Breast epithelium (tissue), 4 donors: ENCODE measurements at places on chromosomes 6 and 20. TPM values are rescaled to one million over a fixed set of nuclear protein-coding genes. Genes with fewer than 3 reads are reported as not detected.

DNA sequence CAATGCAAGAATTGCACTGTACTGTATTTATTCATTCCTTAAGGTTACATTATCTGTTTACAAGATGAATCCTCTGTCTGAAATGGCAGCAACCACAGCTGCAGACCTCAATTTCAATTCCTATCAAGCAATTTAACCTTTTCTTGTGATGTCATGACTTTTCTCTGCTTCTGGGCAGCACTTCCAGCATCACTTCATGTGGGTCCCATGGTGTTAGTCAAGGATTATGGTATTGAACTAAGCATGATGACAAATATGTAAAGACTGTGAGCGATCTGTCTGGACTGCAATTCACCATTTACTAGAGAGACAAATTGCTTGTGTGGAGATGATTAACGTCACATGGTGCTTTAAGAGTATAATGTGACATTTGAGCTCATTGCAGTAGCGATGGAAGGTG, 90.5 kb upstream of the CCN2 start:
- no peak for DNase-seq

DNA sequence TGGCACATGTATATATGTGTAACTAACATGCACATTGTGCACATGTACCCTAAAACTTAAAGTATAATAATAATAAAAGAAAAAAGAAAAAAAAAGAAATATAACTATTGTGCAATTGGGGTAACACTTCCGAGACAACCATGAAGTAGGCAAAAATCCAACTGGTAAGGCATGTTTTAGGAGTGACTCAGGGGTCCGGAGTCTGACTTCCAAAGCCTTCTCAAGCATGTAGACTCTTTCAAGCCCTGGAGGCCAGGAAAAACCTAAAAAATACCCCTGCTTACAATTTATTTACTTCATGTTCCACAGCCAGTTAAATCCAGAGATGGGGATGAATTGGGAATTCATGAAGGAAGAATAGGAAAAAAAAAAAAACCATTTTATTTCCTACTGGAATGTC, 161.3 kb upstream of the PHACTR1 start:
- DNase-seq = no peak

- no peak for DNase-seq
These were observed 59.8 kb downstream of the SHPRH start for GRCh38 chr6:145904391-145904790.

DNA sequence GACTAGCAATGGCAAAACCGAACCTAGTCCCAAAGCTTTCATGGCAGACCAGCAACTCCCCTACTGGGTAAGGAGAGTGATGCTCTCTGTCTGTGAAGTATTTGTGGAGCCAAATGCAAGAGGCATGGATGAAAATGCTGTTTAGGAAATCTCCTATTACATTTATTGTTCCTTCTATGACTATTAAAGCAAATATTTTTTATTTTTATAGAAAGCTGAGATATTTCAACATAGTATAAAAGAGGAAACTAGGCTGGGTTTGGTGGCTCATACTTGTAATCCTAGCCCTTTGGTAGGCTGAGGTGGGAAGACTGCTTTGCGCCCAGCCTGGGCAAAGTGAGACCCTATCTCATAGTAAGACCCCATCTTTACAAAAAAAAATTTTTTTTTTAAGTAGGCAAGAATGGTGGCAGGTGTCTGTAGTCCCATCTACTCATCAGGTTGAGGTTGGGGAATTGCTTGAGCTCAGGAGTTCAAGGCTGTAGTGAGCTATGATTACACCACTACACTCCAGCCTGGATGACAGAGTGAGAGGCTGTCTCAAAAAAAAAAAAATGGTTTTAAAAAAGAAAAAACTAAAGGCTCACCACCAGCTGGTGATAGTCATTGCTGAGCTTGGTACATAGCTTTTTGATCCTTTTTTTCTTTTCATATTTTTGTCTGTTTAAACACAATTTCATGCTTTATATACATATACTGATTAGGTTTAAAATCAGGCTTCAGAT, 11.3 kb downstream of the KDM1B start:
- DNase-seq = no peak

GRCh38 chr20:38658879-38659596, 57.4 kb downstream of the ARHGAP40 start:
- DNase-seq = no peak

DNA sequence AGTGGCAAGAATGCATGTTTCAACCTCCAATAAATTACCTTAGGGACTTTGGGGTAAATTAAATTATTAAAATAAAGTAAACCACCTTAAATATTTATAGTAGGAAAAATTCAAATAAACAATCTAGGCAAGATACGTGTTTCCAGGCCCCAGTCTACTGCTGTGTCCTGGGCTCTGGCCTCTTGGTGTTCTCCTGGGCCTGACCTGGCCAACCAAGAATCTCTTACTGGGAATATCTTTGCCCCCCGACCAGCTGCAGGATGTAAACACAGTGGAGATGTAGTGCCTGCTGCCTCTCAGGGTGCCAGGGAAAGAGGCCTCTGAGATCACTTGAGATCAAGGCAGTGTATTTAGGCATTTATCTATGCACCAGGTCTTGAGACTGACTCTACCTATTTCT, 11.7 kb upstream of the DSN1 start:
- DNase-seq = no peak

GRCh38 chr20:3407771-3408637, 535 bp upstream of the DNAAF9 start:
- peak; percentile 70 for DNase-seq

- DNase-seq = no peak
These were observed 78.2 kb upstream of the CST7 start for GRCh38 chr20:24870881-24871280.

DNA sequence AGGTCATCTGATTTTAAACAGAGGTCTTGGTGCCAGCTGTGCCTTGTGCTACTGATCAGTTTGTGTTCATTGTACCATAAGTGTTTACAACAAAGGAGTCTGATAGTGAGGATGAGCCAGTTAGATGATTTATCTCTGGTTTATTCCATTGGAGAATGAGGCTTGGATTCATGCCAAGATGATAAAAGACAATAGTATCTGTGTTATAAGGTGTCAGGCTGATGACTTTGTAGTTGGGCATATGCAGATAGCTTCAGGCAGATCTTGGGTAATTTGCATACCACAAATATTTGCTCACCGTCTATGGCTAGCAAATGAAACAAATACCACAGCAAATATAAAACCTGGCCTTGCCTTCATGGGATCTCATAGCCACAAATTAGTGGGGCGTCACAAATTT, 43.3 kb upstream of the PHACTR2 start:
- no peak for DNase-seq

DNA sequence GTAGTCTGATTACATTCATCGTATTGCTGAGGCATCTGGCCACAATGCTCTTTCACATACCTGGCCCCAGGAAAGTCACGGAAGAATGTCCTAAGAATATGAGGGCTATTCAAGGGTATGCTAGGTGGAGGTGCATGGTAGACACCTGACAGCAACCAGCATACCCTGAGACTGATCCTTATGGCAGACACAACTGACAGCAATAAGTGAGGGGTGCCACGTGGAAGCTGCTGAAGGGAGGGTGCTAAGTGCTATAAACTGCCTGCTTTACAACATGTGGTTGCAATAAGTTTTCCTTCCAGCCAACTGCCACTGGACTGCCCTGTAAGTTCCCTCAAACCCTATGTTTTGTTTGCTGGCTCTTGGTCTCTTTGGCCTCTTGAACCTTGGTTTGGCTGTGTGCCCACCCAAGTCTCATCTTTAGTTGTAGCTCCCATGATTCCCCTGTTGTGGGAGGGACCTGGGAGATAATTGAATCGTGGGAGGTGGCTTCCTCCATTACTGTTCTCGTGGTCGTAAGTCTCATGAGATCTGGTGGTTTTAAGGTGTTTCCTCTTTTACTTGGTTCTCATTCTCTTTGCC, 201.3 kb upstream of the MOCS1 start:
- DNase-seq = no peak

GRCh38 chr6:130313206-130313605, 52.6 kb upstream of the TMEM200A start:
- DNase-seq = no peak

GRCh38 chr20:23133560-23133998, 47.5 kb upstream of the CD93 start:
- no peak for DNase-seq

DNA sequence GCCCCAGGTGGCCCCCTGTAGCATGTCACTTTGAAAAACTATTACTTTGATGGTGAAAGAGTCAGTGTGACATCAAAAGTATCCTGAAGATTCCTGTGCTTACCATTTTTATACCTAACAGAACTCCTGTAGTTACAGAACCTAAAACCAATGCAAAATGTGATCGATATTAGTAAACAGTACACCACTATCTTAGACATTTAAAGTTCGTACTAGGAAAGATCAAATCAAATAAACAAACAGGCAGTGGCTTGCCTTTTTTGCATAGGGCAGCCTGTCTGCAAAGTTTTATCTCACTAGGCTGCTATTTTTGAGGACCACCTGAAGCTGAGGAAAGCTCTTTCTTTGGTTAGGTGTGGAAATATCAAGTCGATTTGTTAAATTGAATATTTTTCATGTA, 944.0 kb upstream of the CITED2 start:
- no peak for DNase-seq

DNA sequence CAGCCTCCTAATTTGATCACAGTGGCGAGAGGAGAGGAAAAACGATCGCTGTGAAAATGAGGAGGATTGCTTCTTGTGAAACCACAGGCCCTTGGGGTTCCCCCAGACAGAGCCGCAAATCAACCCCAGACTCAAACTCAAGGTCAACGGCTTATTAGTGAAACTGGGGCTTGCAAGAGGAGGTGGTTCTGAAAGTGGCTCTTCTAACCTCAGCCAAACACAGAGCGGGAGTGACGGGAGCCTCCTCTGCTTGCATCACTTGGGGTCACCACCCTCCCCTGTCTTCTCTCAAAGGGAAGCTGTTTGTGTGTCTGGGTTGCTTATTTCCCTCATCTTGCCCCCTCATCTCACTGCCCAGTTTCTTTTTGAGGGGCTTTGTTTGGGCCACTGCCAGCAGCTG, 28.7 kb downstream of the SAYSD1 start:
- no peak for DNase-seq

DNA sequence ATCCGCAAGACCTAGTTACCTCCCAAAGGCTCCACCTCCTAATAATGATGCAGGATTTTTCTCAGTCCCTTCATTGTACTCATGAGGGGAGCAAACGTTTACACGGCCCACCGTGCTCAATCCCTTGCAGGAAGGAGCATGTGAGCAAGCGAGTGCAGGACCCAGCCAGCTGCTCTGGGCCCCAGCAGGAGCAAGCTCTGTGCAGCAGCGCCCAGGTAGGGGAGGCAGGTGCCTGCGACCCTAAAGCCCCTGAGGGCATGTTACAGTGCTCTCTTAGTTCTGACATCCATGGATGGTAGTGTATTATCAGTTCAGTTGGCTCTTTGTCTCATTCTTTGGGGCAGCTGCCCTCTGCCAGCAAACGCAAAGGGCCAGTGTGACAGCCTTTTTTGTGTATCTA, 143.4 kb downstream of the TBXT start:
- no peak for DNase-seq

DNA sequence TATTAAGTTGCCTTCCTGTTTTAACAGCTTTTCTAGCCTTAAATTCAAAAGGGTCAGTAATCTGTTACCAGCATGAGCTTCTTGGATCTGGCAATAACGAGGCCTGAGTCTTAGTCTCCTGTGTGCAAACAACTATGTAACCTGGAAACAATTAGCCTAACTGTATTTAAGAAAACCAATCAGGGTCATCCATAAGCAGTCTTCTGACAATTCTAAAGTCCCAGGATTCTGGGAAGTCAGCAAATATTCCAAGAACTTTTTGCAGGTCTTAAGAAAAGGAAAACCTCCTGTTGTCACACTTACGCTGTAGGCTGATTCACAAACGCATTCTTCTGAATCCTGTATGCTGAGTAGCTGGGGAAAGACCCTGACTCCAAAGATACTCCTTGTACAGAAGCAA, 90.4 kb downstream of the COL12A1 start:
- DNase-seq = no peak

DNA sequence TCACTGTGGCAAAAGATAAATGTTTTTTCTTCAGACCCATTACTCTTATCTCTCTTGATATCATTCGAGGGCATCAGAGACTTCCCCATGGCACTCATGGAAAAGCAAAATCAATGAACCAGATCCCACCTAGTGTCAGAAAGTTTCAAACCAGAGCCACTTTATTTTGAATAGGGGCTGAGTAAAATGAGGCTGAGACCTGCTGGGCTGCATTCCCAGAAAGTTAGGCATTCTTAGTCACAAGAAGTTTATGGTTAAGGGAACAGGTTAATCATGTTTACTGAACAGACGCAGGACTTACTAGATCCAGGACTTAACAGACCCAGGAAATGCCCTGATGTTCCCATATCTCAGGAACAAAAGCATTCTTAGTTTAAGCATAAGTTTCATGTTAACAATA, 369.9 kb downstream of the BTBD3 start:
- DNase-seq = no peak

- no peak for DNase-seq
These were observed 2.8 kb downstream of the PPP1R10 start for GRCh38 chr6:30614044-30614842.

DNA sequence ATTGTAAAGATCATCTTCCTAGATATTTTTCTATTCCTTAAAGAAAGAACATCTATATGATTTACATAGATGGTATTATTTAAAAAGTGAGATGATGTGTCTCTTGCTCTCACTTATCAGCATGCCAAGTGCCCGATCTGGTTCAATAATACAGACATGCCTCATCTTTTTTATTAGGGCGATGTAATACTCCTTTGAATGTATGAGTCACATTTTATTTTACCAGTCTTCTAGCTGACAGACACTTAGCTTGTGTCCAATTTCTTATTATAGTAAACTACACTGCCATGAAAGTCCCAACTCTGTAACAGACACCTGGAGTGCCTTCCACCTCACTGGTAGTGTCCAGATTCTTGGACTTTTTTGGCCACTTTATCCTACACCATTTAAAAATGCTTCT, 586.6 kb upstream of the BTBD3 start:
- DNase-seq = no peak

GRCh38 chr20:34562641-34563040, 4.1 kb downstream of the MAP1LC3A start:
- DNase-seq = no peak

- peak; percentile 70 for DNase-seq
These were observed 113.9 kb upstream of the PRSS16 start for GRCh38 chr6:27133281-27134227.

GRCh38 chr20:4441191-4441590, 280.5 kb upstream of the PRND start:
- no peak for DNase-seq

GRCh38 chr20:39631557-39631956, 669.4 kb downstream of the DHX35 start:
- DNase-seq = no peak

- DNase-seq = no peak
These were observed 146.5 kb downstream of the ZDHHC14 start for GRCh38 chr6:157527471-157527907.

Gene SOX4
- total RNA-seq = 48.8 TPM

Gene GPR6
- 0.15 TPM for total RNA-seq

Gene GNAS-AS1
- 0.98 TPM for total RNA-seq

Gene XKR7
- total RNA-seq = not detected

Gene NNAT
- 9.7 TPM for total RNA-seq

Gene PRKN
- 11.2 TPM for total RNA-seq

Gene BANF2
- not detected for total RNA-seq

Gene SLC22A3
- total RNA-seq = 5.9 TPM

Gene SLC25A27
- total RNA-seq = 37.4 TPM
